IMR-90 (cell line): ENCODE measurements at places on chromosomes 1 and 21. TPM values are rescaled to one million over a fixed set of nuclear protein-coding genes. Genes with fewer than 3 reads are reported as not detected.

- no peak for DNase-seq
Observed at GRCh38 chr1:2283991-2284895, 56.1 kb downstream of the SKI start.

DNA sequence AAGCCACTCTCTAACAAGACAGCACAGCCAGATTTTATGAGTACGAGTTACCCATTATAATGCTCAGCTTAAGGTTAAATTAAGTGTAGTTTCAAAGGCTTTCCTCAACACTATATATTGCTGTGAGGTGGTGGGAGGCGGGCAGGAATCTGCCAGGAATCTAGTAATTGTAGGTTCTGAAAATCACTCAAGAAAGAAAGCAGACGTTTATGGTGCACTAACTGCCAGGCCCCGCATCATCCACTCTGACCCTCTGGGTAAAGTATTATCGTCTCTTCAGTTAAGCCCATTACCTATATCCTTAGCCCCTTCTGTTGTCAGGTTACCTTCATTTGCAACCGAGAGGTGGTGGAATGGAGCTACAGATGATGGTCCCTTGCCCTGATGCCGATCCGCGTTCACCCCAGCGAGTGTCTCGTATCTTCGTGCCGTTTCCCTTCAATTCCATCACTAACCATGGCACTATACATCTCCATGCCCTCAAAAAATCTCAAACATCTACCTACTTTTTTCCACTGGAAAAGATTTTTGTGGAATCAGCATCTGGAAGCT lies 12.4 kb downstream of the HMGN1 start:
- no peak for DNase-seq

DNA sequence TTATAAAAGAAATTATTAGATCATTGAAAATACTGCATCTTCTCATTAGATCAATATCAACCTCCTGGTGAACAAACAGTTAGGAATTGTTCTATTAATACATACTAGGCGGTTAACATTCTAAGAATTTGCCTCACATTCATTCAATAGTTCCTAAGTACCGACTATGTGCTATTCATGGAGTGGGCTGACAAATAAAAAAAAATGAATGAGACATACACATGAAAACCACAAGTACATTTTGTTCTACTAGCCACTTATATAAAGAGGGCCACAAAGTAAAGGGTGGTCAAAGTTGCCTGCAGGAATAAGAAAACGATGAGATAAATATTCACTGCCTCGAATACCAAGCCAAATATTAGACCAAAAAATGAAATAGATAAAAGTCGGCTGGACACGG lies 294.4 kb downstream of the SDCCAG8 start:
- DNase-seq: peak; percentile 66

GRCh38 chr21:44402323-44403105 lies 49.1 kb downstream of the TRPM2 start:
- no peak for DNase-seq

- no peak for DNase-seq
Observed at GRCh38 chr1:216020743-216021345, 402.4 kb downstream of the USH2A start.

DNA sequence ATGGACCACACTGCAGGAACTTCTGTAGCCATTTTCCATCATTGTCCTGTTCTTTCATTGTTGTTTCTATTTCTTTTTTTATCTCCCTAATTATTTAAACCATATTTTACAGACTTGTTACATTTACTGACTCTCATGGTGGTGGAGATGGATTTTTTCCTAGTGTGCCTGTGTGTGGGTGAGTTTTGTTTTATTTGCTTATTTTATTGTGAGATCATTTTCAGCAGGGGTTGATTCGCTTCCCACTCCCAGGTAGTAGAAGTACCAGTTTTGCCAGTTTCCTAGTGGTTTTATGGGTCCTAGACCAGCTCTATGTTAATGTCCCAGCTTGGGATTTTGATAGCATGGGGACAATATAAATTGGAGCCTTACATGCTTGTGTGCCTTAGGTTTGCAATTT lies 80.0 kb upstream of the BACH1 start:
- no peak for DNase-seq

GRCh38 chr1:97145321-97145956 lies 423.9 kb downstream of the PTBP2 start:
- DNase-seq: peak; percentile 46

DNA sequence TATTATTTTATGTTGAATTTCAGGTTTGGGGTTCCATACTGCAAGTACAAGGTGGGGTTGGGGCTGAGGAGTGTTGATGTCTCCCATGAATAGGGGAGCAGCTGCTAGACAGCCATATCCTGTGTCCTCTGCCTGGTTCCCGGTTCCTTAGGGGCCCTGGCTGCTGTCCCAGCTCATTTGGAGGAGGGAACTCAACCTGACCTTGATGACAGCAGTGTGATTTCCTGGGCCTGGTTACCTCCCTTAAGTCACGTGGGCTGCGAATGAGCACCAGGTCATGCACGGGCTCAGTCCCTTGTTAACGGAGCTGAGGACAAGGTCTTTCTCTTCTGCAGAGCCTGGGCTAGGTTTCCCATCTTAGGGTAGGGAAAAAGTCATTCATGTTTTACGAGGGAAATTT lies 85.1 kb downstream of the MTR start:
- no peak for DNase-seq

DNA sequence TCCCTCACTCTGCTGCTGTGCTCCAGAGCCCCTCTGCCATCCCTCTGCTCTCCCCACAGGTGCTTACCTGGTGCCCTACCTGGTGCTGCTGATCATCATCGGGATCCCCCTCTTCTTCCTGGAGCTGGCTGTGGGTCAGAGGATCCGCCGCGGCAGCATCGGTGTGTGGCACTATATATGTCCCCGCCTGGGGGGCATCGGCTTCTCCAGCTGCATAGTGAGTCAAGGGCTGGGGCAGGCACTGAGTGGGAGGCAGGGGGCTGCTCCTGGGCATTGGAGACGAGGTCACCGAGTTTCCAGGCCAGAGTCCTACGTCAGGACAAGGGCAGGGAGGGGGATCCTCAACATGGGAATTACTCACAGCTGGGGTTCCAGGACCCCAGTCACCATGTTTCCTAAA lies 21.7 kb downstream of the SLC6A17 start:
- no peak for DNase-seq

GRCh38 chr1:201156819-201157218 lies 2.5 kb upstream of the TMEM9 start:
- no peak for DNase-seq

GRCh38 chr1:63466759-63467158 lies 56.3 kb downstream of the ITGB3BP start:
- no peak for DNase-seq

GRCh38 chr1:3978990-3979325 lies 78.9 kb upstream of the C1orf174 start:
- DNase-seq: no peak

GRCh38 chr1:184222652-184223052 lies 164.2 kb upstream of the C1orf21 start:
- DNase-seq: peak; percentile 55

DNA sequence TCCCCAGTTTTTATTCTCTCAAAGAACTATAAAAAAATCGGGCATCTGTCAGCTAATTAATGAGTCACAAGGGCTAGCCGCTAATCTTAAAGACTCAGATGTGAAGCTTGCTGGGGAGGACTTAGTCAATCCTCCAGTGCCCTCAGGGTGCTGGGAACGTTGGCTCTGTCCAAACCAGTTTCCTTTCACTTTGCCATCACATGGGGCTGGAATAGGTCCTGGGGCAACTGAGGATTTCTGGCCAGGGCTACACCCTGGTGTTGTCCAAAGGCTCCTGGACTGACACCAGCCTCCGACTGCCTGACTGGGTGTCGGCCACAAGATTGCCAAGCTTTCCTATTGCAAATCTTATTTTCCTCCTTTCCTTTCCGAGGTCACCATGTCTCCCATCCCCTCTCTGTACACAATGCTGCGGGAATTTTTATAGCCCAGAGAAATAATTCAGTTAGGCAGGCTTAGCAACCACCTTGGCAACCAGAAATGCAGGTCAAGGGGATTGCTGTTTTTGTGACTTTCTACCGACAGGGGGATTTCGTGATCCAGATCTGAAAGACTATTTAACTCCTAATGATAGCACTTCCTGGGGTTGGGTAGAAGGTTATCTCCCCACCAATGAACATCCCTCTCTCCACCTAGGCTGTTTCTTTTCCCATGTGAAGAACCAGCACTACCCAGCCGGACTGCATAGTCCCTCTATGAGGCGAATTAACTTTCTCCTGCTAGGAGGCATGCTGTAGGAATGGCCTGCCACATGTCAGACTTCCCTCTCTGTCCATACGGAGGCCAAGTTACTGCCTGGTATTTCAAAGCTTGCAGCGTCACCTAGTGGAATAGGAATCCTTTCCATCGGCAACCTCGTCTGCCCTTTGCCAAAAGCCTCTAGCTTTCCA lies 29.9 kb upstream of the CTBS start:
- DNase-seq: peak; percentile 81

- DNase-seq: peak; percentile 68
Observed at GRCh38 chr1:9239622-9240401, 5.2 kb downstream of the H6PD start.

DNA sequence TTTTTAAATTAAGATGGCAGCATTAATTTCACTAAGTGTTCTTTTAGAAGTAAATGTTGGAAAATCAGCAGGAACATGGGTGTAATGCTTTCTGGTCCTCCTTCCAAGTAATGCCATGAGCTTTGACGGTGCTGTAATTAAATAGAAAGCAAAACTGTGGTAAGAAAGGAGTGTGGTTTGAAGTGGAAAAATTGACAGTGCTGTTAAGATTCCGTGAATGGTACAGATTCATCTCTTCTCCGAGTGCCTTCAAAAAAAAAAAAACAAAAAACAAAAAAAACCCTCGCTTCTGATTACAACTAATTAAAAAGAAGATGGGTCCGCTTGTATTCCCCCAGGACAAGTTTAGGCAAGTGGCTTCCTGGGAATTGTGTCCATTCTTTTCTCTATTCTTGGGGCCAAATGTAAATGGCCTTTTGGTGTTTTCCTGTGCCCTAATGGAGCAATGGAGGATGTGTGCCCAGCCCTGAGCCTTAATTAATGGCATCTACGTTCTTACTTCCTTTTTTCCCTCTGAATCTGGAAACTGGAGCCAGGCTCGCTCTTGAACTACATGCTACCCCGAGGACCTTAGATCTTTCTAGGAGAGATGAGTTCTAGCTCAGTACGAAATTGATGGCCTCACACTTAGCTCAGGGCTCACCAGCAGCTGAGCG lies 5.1 kb downstream of the LMO4 start:
- peak; percentile 36 for DNase-seq

GRCh38 chr21:35274923-35275322 lies 225.8 kb upstream of the RUNX1 start:
- DNase-seq: no peak

- DNase-seq: peak; percentile 88
Observed at GRCh38 chr1:221097479-221098281, 218.4 kb downstream of the HLX start.

DNA sequence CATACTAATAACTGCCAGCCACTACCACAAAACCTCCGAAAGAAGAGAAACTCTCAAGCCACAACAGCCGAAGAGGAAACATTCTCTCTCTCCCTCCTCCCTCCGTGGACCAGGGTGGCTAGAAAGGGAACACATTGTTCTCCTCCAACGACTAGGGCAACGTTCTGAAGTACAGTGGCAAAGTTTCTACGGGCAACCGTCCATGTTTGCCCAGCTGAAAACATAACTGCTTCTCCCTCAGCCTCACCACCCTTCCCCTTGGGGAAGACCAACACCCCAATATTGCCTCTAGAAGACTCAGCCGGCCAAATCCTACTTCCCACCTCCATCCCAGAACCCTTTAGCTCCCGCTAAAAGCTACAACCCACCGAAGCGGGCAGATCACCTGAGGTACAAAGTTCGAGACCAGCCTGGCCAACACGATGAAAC lies 2.0 kb downstream of the GLUL start:
- DNase-seq: no peak

GRCh38 chr1:43620956-43621355 lies 29.0 kb upstream of the KDM4A start:
- no peak for DNase-seq

- no peak for DNase-seq
Observed at GRCh38 chr1:54558434-54559030, 10.5 kb downstream of the ACOT11 start.

DNA sequence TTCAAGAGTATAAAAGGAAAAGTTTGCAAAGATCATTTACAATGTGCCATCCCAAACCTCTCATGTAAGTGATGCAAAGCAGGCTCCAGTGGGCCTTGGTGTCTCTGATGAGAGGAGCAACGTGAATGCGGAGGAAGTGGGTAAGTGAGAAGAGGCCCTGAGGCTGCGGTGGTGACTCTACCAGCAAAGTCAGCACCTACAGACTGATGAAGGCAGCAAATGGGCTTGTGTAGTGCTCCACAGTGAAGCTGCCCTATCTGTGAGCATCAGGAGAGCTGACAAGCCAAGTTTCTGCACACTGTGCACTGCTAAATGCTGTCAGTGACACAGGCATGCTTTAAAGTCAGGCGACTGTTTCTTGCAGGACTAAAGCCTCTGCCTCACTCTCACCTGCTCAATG lies 15.6 kb upstream of the RAP1A start:
- DNase-seq: no peak

DNA sequence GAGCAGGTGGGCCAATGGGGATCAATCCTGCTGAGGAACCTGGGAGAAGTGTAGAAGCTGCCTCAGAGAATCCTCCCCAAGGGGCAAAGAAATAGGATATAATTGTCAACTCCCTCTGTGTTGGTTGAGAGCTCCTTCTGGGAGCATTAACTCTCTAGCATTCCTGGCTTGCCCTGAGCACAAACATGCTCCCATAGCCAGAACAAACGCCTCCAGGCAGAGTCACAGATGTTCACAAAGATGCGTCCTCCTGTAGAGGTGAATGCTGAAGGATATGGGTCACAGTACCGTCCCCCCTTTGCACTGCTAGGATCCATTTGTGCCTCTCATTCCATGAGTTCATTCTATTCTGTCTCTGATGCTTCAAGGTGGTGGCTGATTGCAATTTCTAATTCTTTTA lies 9.6 kb upstream of the BCAN start:
- no peak for DNase-seq

DNA sequence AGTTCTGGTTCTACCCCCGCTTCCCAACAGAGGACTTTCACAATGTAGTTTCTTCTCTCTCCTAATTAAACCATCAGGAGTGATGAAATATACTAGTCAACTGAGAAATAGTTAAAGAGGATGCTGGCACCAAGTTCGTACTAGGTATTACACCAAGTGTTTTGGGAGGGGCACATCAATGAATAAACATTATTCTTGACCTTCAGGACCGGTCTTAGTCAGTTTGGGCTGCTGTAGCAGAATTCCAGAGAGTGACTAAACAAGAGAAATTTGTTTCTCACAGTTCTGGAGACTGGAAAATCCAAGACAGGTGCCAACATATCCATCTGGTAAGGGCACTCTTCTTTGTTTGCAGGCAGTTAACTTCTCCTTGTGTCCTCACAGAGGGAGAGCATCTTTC lies 103.8 kb downstream of the SPATA17 start:
- DNase-seq: no peak

- no peak for DNase-seq
Observed at GRCh38 chr1:42861014-42861399, 14.6 kb downstream of the ZNF691 start.

- peak; percentile 90 for DNase-seq
Observed at GRCh38 chr1:156746728-156747631, 4.5 kb downstream of the HDGF start.

- DNase-seq: peak; percentile 22
Observed at GRCh38 chr1:63955370-63956145, 181.7 kb downstream of the ROR1 start.

SESN2 gene
- 8.1 and 10.2 TPM in 2 replicates for total RNA-seq

ADORA3 gene
- total RNA-seq: not detected in 2 replicates

S100A9 gene
- total RNA-seq: not detected in 2 replicates

MAP3K21 gene
- total RNA-seq: 0.18 and 0.28 TPM in 2 replicates

MNDA gene
- not detected in 2 replicates for total RNA-seq

CD2 gene
- not detected in 2 replicates for total RNA-seq

TRIM58 gene
- 0.54 and 1.1 TPM in 2 replicates for total RNA-seq

LYPD8 gene
- total RNA-seq: not detected in 2 replicates

OR14K1 gene
- total RNA-seq: not detected in 2 replicates

C1orf87 gene
- not detected in 2 replicates for total RNA-seq

SLAMF1 gene
- not detected in 2 replicates for total RNA-seq

TSPAN2 gene
- total RNA-seq: 0.18 and 0.83 TPM in 2 replicates

HSPA6 gene
- 0.54 and 0.56 TPM in 2 replicates for total RNA-seq
